ENCODE measurements at places on chromosomes 5 and 9.

- no peak for DNase-seq
These were observed 39.1 kb downstream of the ANGPTL2 start for GRCh38 chr9:127083138-127083980.

- no peak for DNase-seq
These were observed 23.3 kb downstream of the RAD1 start for GRCh38 chr5:34891981-34892380.

DNA sequence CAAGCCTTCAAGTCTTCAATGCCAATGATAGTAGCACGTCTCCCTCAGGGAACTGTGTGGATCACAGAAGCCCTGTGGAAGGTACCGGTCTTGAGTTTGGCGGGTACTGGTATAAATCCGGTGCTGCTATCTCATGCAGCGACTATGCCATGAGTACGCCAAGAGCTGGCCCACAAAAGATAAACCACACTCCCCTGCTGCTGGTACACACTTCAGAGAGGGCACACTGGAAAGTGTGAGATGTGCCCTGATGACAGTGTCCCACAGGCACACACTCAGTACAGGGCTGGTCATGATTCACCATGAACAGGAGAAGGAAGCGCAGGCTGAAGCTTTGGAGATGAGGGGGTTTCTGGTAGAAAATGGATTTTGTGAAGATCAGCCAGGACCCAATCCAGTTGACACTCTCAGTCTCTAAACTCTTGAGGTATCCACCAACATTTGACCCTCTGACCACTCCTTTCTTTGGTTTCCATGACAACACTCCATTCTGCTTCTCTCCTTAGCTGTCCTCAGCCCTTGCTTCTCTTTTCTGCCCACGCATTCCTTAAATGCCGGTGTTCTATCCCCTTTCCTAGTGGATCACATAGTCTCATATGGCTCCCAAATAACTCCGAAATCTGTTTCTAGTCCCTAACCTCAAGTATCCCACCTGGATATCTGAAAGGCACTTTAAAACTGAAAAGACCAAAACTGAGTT lies 5.1 kb downstream of the AMACR start:
- no peak for DNase-seq

DNA sequence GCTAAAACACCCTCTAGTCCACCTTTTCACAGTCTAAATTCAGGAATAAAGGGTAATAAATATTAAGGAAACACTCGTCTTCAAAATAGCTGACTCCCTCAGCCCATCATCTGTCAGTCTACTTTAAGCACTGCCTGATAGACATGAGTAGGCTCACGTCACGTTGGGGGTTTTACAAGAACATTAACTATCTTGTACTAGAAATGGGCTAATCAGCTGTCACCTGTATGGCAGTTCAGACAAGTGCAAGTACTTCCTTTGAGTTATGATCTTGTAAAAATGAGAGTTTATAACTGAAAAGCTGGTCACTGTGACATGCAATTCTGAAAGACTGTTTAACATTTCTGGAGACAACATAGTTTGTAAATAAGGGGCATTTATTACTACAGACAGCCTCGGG lies 936.7 kb upstream of the CTNND2 start:
- no peak for DNase-seq

- no peak for DNase-seq
These were observed 68.1 kb downstream of the ARHGEF28 start for GRCh38 chr5:73694089-73694488.

- DNase-seq, result no peak
These were observed 98.7 kb downstream of the RAPGEF6 start for GRCh38 chr5:131536211-131536826.

DNA sequence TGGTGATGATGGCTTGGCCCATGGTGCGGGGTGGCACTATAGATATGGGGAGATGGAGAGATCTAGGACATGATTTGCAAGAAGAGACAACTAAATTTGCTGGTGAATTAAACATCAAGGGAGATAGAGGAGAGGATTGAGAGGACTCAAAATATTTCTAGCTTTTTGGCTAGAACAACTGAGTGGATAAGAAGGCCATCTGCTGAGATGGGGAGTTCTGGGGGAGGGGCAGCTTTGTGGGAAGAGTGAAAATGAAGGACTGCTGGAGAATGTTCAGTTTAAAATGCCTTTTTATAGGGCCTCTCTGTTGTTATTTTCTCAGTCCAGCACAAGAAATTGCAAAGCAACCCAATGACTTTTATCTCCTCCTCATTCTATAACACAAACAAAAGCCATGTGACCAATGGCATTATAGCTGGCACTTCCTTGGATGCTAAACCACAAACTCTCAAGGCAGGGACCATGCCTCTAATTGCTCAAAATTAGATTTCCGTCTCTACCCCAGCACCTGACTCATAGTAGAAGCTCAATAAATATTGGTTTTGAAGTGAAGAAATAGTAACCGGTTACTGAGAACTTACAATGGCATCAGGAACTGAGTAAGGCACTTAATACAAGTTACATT lies 29.8 kb downstream of the JAKMIP2 start:
- no peak for DNase-seq

DNA sequence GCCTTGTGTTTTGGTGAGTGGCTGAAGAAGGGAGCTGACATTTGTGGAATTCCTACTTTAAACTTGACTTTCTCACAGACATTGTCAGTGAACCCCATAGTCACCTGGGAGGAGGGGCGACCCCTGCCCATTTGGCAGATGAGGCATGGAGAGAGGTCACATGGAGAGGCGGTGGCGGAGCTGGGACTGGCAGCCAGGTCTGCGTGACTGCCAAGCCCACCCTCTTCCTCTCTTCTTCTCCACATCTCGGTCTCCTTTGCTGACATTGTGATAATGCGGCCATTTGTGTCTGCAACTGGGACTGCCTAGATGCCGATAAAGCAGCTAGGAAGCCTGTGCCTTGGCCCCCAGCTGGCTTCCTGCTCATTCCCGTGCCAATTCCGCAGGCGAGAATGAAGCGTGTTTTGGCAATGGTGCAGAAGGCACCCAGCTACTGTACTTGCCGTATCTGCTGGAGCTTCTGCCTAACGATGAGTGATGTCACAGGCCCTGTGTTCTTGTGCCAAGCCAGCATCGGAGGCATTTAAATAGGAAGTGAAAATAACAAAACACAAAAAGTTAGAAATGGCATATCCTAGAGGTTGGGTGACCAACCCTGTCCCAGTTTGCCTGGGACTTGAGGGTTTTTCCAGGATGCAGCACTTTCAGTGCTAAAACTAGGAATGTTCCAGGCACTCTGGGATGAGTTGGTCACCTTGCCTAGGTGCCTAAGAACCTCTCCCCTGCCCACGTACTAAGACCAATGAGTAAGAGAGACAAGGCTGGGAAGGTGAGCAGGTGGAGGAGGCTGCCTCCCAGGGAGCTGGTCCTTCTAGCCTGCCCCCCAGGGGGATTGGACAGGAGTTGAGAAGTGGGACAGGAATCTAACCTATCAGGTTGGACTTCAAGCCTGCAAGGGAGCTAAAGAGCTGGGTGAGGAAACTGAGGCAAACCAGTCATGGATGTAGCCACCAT lies 23.6 kb downstream of the OLFML2A start:
- DNase-seq, result no peak

- no peak for DNase-seq
These were observed 29.9 kb downstream of the RUSC2 start for GRCh38 chr9:35519692-35520363.

GRCh38 chr5:132238169-132238744 lies 10.6 kb upstream of the P4HA2 start:
- DNase-seq, result peak; percentile 71

- no peak for DNase-seq
These were observed 80.3 kb downstream of the FGF1 start for GRCh38 chr5:142605611-142606010.

DNA sequence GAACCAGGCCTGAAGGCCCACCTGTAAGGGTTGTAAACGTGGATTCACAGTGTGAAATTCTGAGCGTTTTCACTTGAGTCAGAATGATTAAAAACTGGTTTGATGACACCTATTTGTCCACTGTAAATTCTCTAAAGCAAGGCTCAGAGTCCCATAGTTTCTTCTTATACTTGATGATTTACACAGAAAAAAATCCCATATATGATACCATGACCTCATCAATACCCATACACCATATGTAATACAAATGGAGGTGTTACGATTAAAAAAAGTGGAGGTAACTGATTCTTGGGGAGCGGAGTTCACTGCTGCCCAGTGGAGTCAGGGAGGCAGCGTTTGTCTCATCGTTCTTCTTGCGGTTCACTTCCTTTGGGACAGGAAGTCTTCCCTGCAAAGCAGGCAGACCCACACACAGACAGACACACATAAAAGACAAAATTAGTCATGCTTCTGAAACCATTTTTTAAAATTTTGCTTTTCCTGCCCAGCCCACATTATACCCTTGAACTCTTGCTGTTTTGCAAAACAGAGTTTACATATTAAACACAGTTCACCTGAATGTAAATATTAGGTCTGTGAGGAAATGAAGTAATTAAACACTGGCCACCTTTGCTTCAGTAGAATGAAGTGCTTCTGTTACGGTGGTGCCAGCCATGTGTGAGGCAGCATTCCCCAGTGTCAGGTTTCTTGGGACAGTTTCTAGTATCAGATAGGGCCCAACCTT lies 26.2 kb downstream of the NREP start:
- no peak for DNase-seq
